Esophagus squamous epithelium (tissue), 5 donors: ENCODE measurements at places on chromosomes 6 and 20. TPM values are rescaled to one million over a fixed set of nuclear protein-coding genes. Genes with fewer than 3 reads are reported as not detected.

Gene EPHA7
- total RNA-seq: 0.95 TPM

Gene TSPO2
- total RNA-seq: not detected

DNA sequence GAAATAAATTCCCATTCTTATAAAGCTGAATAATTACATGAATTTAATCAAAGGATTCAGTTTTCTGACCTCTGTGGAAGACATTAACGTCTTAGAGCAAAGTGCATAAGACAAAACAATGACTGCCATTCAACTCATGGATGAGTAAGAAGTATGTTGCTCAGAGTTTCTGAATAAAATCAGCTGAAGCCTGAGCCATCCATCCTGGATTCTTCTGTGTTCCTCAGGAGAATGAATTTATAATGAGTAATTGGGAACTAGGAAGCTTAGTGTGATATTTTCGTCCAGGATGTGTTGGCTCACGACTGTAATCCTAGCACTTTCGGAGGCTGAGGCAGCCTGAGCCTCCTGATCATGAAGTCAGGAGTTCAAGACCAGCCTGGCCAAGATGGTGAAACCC lies 62.8 kb downstream of the PERP start:
- no peaks in the 10 kb centered on the region for H3K27me3 ChIP-seq
- H3K36me3 ChIP-seq: no peaks in the 10 kb centered on the region
- no peaks in the 10 kb centered on the region for H3K4me1 ChIP-seq
- DNase-seq: no peak
- no peak overlapping the region for H3K27ac ChIP-seq

- H3K27ac ChIP-seq: no peak overlapping the region
- no peaks in the 10 kb centered on the region for H3K27me3 ChIP-seq
- peaks cover 5% of the 10 kb centered on the region for H3K4me1 ChIP-seq
- no peak overlapping the region for H3K4me3 ChIP-seq
- no peak for DNase-seq
- no peaks in the 10 kb centered on the region for H3K36me3 ChIP-seq
Observed at GRCh38 chr20:50044353-50044960, 61.7 kb downstream of the SNAI1 start.

DNA sequence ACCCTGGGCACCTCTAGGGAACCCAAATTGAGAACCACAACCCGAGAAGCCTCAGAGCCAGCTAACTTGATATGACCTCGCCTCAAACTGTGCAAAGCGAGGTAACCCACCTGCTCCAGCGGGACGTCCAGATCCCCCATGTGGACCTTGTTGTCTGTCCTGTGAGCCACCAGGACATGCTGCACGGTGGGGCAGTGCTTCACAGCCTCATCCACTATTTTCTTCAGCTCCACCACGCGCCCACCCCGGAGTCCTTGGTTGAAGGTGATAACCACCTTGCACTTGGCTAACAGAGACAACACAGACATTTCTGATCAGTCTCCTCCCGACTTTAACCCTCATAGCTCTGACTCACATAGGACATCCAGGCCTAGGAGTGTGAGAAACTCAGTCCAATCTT lies 30.8 kb upstream of the APMAP start:
- peaks cover 12% of the 10 kb centered on the region for H3K4me1 ChIP-seq
- no peak overlapping the region for H3K4me3 ChIP-seq
- H3K36me3 ChIP-seq: peaks cover 28% of the 10 kb centered on the region
- H3K27ac ChIP-seq: no peak overlapping the region
- no peaks in the 10 kb centered on the region for H3K27me3 ChIP-seq
- no peak for DNase-seq
